ENCODE measurements at places on chromosomes 5 and 9.

- peak; percentile 42 for DNase-seq
- H3K4me3 ChIP-seq = peak within 1 kb of the TSS; percentile 52
- no peak within 1 kb of the TSS for H3K27ac ChIP-seq
Observed at GRCh38 chr9:91949946-91950664, at the start of gene ROR2. ROR2 (minus strand) TSS chr9:91950228.

- H3K4me3 ChIP-seq = no peak overlapping the region
- no peaks in the 10 kb centered on the region for H3K4me1 ChIP-seq
- peaks cover 12% of the 10 kb centered on the region for H3K27me3 ChIP-seq
- H3K36me3 ChIP-seq = no peaks in the 10 kb centered on the region
- no peak overlapping the region for H3K27ac ChIP-seq
Observed at GRCh38 chr9:135443797-135444425, 35.7 kb upstream of the PPP1R26 start.

- no peaks in the 10 kb centered on the region for H3K36me3 ChIP-seq
- no peak for DNase-seq
- H3K4me1 ChIP-seq = no peaks in the 10 kb centered on the region
- peaks cover 6% of the 10 kb centered on the region for H3K27me3 ChIP-seq
Observed at GRCh38 chr5:90326995-90327394, 82.6 kb downstream of the CETN3 start.

DNA sequence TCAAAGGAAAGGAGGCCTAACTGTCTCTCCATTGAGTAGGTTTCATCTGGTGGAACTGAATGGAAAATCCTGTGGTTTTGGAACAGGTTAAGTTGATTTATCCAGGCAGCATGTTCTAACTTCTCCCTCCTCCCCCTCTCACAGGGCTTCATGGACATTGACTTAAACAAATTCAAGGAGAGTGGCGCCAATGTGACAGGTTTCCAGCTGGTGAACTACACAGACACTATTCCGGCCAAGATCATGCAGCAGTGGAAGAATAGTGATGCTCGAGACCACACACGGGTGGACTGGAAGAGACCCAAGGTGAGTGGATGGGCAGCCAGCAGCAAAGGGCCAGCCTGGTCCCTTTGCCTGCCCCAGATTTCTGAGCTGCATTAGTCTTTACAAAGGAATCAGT, 183.9 kb downstream of the GRIA1 start:
- H3K4me1 ChIP-seq = no peaks in the 10 kb centered on the region
- DNase-seq = no peak
- no peaks in the 10 kb centered on the region for H3K27me3 ChIP-seq
- H3K27ac ChIP-seq = no peak overlapping the region
- H3K4me3 ChIP-seq = no peak overlapping the region
